ENCODE measurements at places on chromosomes 7 and 10.

DNA sequence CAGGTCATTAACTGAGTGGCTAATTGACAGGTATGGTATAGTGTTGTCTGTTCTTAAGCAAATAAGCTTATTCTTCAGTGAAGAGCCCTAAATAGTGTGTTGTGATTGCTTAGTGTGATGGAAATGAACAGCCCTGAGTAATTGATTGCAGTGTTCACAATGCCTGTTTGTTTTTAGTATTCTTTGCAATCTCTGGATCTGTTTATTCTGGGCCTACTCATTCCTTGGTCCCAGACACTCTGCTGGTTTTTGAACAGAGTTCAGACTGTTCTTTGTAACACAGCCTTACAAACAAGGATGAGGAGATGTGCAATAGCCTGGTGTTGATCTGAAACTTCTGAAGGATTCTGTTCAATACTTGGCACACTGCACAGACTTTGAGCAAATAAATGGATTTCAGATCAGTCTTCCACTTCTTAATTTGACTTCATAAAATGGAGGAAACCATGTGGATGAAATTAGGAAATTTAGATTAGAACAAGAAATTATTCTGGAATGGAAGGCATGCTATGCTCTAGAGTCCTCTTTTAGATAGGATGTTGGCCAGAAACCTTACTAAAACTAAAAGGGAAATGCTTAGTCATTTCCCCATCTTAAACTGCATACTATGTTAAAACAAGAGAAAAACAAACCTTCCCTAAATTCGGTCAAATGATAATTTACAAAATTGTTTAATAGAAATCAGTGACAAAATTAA is 444.2 kb upstream of the SEMA3D start:
- no peak for DNase-seq

DNA sequence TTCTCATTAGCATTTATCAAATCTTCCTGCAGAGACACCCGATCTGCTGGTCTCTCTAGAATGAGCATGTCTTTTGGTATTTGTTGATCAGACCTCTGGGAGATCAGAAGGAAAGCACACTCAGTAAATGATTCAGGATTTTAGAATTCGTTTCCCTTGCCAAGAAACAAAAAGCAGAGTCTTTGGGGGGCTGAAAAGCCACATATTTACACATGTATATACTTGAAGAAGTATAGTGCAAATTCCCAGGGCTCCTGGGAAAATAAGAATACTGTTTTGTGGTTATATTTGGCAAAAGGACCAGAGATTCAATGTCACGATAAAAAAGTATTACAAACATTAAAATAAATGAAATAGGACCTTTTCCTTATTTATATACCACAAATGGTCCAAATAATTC is 100.2 kb downstream of the AGMO start:
- DNase-seq = no peak

DNA sequence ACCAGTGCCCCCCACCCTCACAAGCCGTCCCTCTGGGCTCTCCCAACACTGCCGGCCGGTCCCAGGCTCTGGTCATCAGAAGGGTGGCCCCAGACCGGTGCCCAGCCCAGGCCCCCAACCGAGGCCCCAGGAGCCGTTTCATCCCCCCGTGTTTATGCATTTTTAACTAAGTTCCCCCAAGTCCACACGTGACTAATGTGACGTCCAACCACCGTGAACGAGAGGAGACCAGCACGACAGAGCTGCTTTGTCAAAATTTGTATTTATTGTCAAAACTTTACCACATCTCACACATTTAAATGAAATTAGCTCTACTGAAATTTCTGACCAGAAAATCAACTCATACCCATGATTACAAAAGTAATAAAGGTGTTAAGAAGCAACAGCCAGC is 8.6 kb downstream of the VENTX start:
- DNase-seq = no peak

DNA sequence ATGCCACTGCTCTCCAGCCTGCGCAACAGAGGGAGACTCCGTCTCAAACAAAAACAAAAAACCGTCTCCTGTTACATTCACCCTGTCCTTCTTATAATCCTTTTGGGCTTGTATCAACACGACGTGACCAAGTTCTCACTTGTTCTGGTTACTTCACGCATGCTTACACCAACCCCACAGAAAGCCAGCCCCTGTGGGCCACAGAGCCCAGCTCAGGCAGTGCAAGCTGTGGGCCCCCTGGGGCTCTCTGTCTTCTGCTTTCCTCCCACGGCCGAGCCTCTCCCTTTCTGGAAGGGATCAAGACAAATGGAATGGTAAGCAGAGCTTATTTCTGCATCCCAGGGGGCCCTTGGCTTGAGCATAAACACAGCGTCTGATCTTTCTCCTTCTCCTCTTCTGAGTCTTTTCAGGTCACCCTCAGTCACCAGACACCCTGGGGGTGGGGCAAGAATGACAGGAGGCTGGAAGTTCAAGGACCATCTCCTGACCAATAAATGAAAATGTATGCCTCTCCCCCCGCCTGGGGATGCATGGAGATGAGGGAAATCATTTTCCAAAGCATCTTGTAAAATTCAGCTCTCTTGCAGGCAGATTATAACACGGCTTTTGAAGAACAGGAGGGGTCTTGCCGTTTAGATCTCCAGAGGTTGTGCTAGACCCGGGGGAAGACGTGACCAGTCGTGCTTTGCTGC is 19.0 kb upstream of the TRIM56 start:
- DNase-seq = peak; percentile 92

- no peak for DNase-seq
Measured at GRCh38 chr7:108026647-108027046, 23.7 kb upstream of the LAMB1 start.

DNA sequence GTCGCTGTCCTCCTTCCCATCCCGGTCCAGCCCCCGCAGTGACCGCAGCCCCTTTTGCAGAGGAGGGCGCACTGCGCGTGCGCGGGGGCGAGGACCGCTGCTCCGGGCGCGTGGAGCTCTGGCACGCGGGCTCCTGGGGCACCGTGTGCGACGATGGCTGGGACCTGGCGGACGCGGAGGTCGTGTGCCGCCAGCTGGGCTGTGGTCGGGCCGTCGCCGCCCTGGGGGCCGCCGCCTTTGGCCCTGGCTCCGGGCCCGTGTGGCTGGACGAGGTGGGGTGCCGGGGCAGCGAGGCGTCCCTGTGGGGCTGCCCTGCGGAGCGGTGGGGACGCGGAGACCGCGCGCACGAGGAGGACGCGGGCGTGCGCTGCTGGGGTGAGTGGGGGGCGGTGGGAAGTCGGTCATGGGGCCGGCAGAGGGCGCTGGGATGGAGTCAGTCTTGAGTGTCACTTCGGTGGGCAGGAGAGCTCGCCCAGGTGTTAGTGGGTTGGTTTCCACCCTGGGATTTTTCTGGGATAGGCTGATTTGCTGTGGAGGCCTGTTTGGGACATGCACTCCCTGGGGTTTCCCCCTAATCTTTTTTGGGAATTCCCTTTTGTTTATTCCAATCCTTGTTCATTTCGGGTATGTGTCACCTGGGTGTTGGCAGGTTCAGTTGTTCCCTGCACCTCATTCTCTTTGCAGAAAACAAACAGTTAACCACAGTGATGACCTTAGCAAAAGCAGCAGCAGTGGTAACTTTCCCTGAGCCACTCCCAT is 11.6 kb downstream of the SCART1 start:
- DNase-seq = no peak

DNA sequence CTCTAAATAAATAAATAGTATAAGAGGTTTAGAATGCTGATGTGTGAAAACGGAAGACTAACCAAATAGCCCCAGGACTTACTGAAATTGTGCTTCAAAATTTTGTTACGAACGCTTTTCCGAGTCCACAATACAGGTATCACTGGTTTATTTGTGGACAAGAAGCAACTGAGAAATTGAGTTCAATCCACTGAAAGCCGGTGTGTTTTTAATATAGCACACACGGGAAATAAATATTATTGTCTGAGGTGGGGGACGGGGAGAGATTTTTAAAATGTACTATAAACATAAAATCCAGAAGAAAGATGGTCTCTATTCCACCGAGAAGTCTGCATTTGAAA is 598 bp downstream of the SLC16A12 start:
- DNase-seq = no peak

GRCh38 chr10:52232561-52233350 is 81.3 kb upstream of the DKK1 start:
- no peak for DNase-seq

GRCh38 chr10:119602241-119603095 is 5.7 kb upstream of the TIAL1 start:
- no peak for DNase-seq

DNA sequence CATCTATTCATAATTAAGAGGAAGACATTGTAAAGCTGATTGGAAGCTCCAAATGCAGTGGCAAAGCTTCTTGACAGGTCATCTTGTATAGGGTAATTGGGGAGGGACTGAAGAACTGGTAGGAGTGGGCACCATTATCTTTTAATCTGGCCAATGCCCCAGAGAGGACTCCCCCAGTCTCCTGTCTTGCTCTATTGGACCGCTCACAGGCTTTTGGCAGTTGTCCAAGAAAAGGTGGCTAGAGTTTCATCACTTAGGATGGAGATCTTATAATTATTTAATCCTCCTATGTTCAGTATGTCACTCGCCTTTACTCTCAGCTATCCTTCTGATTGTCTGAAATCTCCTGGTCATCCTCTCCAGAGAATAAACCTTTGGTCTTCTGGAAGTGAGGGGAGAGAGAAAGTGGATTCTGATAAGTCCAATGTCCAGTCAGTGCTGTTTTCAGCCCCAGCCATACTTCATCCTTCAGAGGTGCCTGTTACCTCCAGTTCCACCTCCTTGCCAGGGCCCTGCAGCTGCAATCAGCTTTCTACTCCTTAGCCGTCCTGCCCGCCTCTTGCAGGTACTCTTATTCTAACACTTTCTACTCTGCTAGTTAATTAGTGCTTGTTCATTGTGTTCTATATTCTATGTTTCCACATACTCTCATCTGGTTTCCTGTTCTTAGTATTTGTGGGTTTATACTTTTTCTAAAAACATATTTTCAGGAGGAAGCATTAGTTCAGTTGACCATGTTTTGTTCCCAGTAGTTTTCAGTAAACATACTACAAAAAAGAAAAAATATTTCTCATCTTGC is 241.6 kb downstream of the NSUN6 start:
- DNase-seq = no peak

DNA sequence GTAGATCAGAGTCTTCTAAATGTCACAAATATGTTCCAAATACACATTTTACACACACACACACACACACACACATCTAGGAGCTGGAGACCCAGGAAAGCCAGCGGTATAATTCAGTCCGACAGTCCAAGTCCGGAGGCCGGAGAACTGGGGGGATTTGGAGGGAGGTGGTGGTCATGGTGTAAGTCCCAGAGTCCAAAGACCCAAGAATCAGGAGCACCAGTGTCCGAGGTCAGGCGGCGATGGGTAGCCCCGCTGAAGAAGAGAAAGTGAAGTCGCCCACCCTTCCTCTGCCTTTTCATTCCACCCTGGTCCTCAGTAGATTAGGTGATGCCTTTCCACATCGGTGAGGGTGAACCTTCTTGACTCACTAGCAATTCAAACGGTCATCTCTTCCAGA is 154.8 kb downstream of the CAMK1D start:
- no peak for DNase-seq
